Sigmoid colon (tissue), 7 donors: ENCODE measurements at places on chromosomes 16 and 17. TPM values are rescaled to one million over a fixed set of nuclear protein-coding genes. Genes with fewer than 3 reads are reported as not detected.

- no peaks in the 10 kb centered on the region for H3K4me1 ChIP-seq
- no peak for DNase-seq
- no peak overlapping the region for H3K4me3 ChIP-seq
- H3K36me3 ChIP-seq = no peaks in the 10 kb centered on the region
Observed at GRCh38 chr16:80536238-80536637, 4.6 kb upstream of the DYNLRB2 start.

- no peak for DNase-seq
- H3K4me3 ChIP-seq = no peak overlapping the region
- no peak overlapping the region for H3K27ac ChIP-seq
- H3K36me3 ChIP-seq = no peaks in the 10 kb centered on the region
- H3K27me3 ChIP-seq = no peaks in the 10 kb centered on the region
Observed at GRCh38 chr17:29749045-29749825, 126.5 kb upstream of the CORO6 start.

DNA sequence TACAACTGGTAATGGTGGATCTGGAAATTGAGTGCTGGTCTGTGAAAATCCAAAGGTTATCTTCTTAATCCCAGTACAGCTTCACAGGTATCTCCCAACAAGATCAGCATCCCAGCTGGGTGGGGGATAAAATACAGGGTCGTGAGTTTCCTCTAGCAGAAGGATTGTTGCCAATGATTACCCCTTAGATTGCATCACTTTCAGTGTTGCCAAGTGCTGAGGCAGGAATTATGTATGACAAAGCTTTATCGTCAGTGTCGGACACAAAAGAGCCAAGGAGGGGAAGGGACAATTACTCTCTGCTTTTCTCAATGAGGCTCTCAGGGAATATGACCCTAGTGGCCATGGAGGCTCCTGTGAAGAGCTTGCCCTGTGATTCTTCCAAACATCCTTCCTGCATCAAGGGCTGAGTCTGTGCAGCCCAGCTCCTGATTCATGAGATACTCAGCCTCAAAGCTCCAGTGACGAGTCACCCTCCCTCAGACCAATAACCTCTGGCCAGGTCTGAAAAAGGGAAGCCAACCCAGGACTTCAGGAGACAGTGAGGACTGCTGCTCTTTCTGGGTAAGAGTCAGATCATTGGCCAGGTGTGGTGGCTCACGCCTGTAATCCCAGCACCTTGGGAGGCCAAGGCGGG lies 15.0 kb downstream of the OR1F1 start:
- no peak overlapping the region for H3K27ac ChIP-seq
- no peak overlapping the region for H3K4me3 ChIP-seq
- DNase-seq = no peak
- H3K36me3 ChIP-seq = no peaks in the 10 kb centered on the region

GRCh38 chr17:67139784-67140665 lies 95.7 kb downstream of the CACNG1 start:
- H3K27ac ChIP-seq = no peak overlapping the region
- no peak for DNase-seq
- H3K4me1 ChIP-seq = no peaks in the 10 kb centered on the region

Gene KIF19
- total RNA-seq = 0.68 TPM
